ENCODE measurements at places on chromosomes 6 and 20.
A peak's percentile ranks its signal among the peaks of the same experiment; 100 is the strongest.

- no peak for DNase-seq
These were observed 155.1 kb upstream of the ENPP5 start for GRCh38 chr6:46325561-46326530.

- DNase-seq: peak; percentile 58
These were observed 13.2 kb downstream of the CCN2 start for GRCh38 chr6:131937703-131938631.

DNA sequence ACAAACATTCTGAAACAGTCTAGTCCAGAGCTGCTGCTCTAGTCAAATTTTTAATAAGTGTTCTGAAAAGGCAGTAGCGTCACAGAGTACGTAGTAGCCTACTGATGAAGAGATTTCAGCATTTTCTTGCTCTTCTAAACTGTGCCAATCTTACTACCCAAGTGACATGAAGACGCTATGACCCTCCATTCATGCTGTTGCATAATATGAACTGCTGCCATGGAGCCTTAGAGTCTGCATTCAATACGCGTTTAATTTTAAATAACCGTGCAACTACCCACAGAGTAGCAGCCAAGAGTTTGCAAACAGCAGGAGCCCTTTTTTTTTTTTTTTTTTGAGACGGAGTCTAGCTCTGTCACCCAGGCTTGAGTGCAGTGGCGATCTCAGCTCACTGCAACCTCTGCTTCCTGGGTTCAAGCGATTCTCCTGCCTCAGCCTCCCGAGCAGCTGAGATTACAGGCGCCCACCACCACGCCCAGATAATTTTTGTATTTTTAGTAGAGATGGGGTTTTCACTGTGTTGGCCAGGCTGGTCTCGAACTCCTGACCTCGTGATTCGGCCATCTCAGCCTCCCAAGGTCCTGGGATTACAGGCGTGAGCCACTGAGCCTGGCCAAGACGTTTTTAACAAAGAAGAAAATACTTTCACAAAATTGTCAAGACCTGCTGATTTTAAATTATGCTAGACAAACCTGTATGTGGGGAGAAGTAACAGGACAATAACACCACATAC, 44.3 kb downstream of the EZR start:
- no peak for DNase-seq

DNA sequence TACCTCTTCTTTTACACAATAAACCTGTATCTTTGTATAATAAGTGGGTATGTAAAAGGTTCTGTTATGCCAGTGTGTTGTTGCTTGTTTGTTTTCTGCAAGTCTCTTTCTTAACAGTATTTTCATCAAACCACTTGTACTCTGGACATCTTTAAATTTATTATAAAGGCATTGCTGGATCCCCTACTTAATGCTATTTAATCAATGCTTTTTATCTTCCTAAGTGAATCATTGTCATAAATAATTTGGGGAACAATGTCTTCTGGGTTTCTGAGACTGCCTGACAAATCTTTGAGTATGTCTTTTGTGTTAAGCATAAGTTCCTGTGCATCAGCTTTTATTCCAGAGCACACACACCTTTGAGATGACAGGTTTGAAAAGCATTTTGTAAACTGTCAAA, 64.7 kb downstream of the ITCH start:
- DNase-seq: no peak

- no peak for DNase-seq
These were observed 57.9 kb downstream of the PRND start for GRCh38 chr20:4779616-4780015.

DNA sequence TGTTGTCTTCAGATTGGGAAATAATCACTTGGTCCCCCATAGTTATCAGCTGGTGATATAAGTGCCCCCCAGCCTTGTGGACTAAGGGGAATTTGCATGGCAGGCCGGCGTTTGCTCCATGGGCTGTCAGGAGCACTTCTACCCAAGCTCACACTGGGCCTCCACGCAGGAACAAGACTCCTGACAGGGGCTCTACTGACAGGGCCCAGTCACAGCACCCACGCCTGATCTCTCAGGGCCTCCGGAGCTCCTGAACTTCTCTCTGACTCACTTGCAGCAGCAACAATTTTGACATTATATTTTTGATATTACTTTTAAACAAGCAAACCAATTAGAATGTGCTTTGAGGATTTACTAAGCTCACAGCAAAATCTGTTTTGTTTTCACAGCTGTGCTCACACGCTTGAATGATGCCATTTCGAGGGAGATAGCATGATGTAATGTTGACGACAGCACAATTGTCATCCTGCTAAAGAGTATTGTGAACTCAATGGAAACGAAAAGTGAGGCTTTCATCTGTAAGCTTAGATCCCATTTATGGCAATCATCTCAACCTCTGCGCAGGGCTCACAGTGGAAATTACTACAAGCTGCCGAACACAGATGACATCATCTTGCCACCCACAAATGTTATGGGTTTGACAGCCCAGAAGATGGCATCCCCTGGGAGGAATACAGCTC, 28.7 kb upstream of the TXNDC5 start:
- peak; percentile 45 for DNase-seq

- DNase-seq: no peak
These were observed 109.8 kb downstream of the CRYBG1 start for GRCh38 chr6:106470316-106470715.

DNA sequence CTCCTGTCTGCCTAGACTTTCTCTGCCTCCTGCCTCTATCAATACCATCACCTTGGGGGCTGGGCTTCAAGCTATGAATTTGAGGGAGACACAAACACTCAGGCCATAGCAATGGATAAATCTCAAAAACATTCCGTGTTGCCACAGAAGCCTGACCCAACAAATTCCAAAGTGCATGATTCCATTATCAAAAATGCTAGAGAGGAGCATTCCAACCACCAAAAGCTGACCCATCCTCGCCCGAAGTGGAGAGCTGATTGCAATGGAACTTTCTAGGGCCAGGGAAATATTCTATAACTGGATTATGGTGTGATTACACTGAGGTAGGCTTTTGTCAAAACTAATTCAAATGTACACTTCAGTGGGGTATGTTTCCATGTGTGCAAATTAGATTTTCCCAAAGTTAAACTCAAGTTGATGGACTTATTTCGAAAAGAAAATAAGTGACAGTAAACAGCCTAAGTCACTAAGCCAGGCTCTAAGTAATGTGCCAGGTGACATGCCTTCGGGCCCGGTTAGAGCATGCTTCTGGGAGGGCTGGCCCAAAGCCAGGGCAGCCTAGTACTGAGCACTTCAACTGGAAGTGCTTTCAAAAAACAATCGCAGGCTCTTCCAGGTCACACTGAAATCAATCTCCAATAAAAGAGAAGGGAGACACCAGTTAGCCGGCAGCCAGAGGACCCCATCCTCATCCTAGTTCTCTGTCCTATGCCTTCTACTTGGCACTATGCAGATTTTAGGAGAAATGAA, 142.3 kb downstream of the TBXT start:
- peak; percentile 81 for DNase-seq

GRCh38 chr20:15253431-15253830, 916.0 kb upstream of the FLRT3 start:
- no peak for DNase-seq

- no peak for DNase-seq
These were observed 83.4 kb downstream of the PRKN start for GRCh38 chr6:162644153-162644552.

DNA sequence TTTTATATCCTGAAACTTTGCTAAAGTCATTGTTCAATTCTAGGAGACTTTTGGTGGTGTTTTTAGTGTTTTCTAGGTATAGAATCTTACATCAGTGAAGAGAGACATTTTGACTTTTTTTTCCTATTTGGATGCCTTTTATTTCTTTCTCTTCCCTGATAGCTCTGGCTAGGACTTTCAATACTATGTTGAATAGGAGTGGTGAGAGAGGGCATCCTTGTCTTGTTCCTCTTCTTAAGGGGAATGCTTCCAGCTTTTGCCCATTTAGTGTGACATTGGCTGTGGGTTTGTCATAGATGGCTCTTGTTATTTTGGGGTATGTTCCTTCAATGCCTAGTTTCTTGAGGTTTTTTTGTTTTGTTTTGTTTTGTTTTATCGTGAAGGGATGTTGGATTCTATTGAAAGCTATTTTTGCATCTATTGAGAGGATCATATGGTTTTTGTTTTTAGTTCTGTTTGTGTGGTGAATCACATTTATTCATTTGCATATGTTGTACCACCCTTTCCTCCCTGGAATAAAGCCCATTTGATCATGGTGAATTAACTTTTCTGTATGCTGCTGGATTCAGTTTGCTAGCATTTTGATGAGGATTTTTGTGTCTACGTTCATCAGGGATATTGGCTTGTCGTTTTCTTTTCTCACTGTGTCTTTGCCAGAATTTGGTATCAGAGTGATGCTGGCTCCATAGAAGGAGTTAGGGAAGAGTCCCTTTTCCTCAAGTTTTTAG, 540.1 kb upstream of the FLRT3 start:
- DNase-seq: no peak

All from SHP77 treated with DMSO at 0.1 percent for 48 hours (cell line).